NCI-H1694 (cell line): ENCODE measurements at places on chromosomes 5 and 9.
A peak's percentile ranks its signal among the peaks of the same experiment; 100 is the strongest.

DNA sequence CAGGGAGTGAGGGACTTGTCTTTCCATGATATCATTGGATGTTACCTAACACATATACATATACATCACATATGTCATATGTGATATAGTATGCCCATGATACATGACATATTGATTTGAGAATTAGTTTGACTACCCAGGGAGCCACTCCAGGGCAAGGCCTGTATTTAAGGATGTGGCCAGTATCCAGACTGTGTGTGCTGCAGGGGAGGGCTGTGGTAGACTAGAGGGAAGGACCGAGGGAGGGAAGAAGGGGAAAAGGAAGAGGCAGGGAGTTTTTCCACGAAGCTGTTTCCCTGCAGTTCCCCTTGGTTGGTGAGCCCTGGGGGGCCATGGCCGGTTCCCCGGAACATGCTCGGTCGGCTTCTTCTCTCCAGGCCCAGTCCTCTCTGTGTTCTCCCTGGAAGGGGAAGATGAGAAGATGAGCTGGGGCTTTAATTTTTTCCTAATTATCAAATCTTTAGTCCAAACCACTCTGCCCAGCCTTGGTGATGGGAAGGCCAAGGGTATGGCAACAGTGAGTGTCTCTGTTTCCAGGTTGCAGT, 48.7 kb downstream of the NSUN2 start:
- no peak for DNase-seq

DNA sequence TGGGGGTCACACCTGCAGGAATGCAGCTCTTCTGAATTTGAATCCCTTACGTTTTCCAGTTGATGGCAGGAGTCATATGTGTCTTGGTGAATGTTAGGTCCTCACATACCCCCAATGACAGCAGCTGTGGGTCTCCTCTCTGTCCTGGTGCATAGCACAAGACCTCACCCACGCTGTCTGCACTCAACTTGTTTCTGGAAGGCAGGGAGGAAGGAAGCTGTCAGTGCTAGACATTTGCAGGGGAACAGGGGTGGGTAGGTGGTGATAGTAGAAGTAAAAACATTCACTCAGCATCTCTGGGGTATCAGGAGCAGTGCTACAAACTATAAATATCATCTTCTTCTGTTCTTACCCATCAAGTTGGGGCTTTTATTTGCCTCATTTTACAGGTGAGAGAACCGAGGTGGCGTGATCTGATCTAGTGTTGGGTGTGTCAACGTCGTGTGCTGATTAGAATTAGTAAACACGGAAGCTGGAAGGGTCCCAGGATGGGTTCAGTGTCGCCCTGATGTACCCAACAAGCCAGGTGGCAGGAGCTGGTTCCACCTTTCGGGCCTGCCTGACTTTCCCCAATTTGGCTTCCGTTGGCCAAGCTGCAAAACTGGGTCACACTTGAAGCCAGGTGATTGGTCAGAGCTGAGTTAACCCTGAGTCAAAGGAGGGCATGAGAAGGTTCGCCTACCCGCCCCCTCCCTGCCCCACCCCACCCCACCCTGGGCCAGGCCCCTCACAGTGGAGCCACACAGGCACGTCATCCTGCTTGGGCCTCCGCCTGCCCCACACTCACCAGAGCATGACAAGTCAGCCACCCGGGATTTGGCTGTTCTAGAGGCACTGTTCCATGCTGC, 15.8 kb downstream of the ERGIC1 start:
- DNase-seq = peak; percentile 22

DNA sequence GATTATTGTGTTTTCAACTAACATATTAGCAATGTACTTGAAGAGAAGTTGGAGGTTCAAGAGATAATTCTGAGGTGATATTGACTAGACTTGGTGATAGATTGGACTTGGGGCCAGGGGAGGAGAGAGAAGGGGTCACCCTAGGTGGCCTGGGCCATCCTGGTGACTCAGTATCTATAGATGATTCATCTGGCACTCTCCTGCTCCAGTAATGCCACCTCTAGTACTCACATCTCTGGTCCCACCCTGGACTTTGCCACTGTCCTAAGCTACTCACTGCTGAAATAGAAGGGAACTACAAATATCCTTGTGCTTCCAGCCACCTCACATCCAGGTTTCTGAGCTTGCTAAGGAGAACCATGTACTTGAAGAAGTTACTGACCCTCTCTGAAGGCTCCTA, 249.9 kb downstream of the ARRDC3 start:
- DNase-seq = no peak

- DNase-seq = no peak
Observed at GRCh38 chr9:137753192-137753765, 124.3 kb upstream of the CACNA1B start.

- DNase-seq = no peak
Observed at GRCh38 chr9:33703430-33704102, 91.8 kb upstream of the PRSS3 start.

- peak; percentile 86 for DNase-seq
Observed at GRCh38 chr5:172544371-172545095, 90.2 kb upstream of the SH3PXD2B start.

DNA sequence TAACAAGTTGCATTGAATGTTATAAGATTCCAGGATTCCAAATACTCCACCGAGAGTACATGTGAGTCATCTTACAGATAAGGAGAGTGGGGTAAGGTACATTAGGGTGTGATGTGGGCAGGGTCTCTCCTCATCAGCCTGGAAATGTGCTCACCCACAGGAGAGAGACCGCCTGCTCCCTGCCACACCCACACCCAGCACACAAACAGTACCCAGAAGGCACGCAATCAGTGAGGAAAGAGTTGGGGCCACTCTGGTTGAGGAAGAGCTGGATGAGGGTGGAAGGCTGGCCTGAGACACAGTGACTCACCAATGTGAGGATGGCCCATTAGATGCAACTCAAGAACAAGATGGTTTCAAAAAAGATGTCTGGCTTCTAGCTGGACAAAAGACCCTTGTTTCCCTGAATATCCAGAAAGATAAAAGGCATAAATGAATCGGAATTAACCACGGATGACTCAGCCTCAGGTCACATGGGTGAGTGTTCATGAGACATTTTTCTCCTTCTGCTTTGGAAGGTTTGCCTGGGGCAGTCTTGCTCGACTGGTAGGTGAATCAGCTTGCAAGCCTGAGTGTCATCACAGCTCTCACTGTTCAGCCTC, 51.1 kb upstream of the LHFPL2 start:
- no peak for DNase-seq

GRCh38 chr5:135578305-135578684, 496 bp downstream of the CXCL14 start:
- no peak for DNase-seq

DNA sequence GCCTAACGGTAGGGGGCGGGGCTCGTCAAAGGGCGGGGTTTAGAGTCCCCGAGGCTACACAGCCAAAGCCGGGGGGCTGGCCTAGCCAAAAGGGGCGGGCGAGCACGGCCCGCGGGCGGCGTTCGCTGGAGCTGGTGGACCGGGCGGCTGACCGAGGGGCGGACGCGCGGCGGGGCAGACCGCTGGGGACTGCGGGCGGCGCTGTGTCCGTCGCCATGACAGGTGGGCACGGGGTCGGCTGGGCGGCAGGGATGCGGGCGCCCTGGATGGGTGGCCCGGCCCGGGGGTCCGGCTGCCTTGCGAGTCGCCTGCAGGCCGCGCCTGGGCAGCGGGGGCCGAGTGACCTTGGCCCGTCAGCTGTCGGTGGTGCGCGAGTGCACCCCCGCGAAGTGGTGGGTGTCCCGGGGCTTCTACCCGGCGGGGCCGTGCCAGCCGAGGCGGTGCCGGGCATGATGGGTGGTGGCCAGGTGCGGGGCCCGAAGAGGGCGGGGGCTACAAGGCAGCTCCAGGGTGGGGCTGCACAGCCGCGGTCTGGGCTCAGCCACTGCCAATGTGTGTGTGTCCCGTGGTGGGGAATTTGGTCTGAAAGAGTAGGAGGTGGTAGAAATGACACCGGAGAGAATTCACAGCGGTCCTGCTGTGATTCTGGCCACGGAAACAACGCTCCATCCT, at the start of gene CARD19:
TSS of gene CARD19 (plus strand) at position 87 of the 672 bp plus-strand sequence. CDS start at position 216, 129 bp downstream.
- no peak for DNase-seq

DNA sequence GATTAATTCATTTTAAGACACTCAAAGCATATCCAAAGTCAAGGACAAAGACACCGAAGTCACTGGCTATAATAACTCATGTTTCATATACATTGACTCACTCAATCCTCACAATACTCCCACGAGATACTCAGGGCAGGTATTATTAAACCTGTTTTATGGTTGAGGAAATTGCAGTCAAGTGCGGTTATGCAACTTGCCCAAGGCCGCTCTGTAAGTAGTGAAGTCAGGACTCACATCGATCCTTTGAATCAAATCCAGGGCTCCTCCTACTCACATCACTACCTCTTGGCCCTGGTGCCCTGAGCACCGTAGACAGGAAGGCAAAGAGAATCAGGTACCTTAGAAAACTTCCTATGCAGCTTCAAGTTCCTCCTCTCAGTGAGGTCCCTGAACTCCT, 87.8 kb upstream of the APC start:
- DNase-seq = no peak

GRCh38 chr5:118921866-118922265, 66.5 kb downstream of the DTWD2 start:
- no peak for DNase-seq

GRCh38 chr5:112160652-112161391, 258.3 kb downstream of the EPB41L4A start:
- DNase-seq = peak; percentile 77

- DNase-seq = no peak
Observed at GRCh38 chr5:179533907-179534306, 16.4 kb upstream of the RUFY1 start.

GRCh38 chr5:174798551-174798951, 74.2 kb downstream of the MSX2 start:
- no peak for DNase-seq

GRCh38 chr5:158423623-158424200, 564.8 kb upstream of the CLINT1 start:
- no peak for DNase-seq

DNA sequence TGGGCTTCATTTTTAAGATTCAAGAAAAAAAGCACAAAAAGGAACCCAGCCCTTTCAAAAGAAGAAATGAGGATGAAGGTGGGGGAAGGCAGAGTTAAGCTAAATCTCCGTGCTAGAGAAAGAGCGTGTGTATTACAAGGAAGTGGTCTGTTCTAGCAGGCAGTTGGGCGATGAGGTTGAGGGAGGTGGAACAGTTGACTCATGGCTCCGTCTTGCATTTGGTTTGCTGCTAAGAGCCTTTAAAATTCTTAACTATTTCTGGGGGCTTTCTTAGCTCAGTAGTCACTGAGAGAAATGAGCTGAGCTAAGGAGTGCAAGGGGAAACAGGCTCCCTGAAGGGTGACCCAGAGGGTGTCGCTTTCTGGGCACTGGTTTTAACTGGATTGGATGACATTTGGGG, 117.4 kb downstream of the GCNT1 start:
- DNase-seq = no peak

DNA sequence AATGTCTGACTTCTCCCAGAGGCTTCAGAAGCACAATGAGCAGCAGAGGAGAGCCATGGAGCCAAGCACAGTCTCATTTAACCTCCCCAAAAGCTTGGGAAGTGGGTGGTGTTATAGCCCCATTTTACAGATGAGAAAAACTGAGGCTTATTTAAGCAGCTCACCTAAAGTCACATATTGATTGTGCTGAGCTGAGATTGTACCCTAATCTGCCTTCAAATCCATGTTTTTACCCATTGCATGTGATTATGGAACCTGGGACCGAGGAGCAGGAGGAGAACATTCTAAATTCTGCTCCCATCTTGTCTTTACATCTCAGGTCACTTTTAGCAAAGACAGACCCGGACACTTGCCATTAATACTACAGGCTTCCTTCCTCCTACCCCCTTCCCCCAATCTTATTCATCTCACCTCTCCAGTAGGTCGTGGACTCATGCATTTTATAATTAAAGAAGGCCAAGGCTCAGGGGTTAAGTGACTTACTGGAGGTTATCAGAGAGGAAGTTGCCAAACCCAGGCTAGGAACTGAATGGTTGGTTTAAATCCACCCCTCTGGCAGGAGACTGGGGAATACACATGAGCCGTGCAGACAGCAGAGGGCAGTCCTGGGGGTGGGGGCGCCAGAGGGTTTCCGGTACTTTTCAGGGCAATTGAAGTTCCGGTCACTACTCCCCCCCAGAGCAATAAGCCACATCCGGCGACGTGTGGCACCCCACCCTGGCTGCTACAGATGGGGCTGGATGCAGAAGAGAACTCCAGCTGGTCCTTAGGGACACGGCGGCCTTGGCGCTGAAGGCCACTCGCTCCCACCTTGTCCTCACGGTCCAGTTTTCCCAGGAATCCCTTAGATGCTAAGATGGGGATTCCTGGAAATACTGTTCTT, 51.0 kb upstream of the IL17B start:
- no peak for DNase-seq

DNA sequence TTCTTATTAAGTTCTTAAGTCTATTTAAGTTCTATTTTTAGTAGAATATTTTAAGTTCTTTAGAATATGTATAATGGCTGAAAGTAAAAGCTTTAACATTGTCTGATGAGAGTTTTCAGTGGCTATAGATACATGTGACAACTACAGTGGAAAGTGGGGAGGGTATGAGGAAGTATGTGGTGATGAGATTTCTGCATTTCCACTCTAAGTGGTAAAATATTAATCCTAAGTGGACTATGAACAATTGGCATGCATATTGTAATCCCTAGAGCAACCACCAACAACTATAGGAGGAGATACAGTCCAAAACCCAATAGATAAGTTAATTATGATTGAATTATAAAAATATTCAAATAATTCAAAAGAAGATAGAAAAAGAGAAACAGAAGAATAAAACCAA, 183.6 kb downstream of the GADD45G start:
- no peak for DNase-seq

DNA sequence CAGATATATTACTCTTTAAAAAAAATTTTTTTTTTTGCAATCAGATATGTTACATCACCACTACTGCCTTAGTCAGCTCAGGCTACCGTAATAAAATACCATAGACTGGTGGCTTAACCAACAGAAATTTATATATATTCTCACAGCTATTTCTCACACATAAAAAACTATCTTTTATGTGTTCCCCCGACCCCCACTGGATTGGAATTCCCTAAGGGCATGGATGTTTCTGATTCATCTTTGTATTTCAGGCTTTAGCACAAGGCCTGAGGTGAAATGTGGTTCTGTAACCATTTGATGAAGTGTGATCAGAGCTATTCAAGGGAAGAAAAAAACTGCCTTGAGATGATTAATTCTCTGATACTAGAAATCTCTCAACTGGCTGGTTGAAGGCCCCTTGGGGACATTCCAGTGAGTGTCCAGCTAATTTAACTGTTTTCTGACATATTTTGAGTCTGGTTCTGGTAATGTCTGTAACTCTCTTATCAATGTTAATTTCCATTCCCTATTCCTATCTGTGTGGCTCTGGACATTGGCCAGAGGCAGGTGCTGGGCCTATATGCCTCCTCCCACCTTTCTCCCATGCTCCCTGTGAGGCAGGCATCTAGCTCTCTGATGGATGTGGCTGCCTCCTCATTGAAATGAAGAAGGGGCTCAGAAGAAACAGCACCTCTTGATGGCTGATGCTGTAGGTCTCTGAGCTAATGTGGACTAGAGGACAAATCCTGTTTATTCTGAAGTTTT, 2.5 kb downstream of the CD14 start:
- DNase-seq = no peak

DNA sequence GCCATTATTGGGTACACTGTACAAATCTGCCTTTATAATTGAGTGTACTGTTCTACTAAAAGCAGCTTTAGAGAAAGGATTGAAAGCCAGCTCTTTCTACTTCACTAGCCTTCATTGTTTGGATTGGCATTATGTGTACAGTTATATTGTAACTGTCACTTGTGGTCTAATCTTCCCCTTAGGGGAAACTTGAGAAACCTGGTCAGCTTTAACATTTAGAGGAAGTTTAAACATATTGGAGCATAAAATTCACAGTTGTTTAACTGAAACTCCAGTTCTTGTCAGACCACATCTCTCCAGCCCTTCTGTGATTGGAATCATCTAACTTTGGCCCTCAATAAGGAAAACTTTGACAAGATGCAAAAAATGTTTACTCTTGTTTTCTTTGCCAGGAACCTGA, 24.6 kb downstream of the PIK3R1 start:
- DNase-seq = no peak
